ENCODE measurements at places on chromosomes 6 and 20.

GRCh38 chr6:10309457-10310329 lies 105.2 kb downstream of the TFAP2A start:
- no peak for DNase-seq

DNA sequence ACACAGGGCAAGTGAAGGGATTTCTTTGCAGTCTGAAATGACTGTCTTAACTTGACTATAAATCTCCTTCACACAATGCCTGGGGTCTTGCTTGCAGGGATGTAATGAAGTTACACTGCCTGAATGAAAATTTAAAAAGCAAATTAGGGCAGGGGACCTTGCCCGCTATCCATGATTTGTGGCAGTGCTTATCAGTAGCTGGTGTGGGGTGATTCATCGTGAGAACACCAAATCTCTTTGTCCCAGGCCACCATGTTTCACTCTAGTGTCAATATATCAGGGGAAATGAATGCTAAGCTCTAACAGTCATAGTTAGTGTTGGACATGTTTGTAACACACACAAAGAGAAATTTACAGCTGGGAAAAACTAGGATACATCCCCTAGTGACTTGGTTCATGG lies 713.7 kb upstream of the EPHA7 start:
- DNase-seq, result no peak

- no peak for DNase-seq
These were observed 24.6 kb downstream of the USP45 start for GRCh38 chr6:99490608-99491007.

GRCh38 chr6:130424710-130425109 lies 58.9 kb downstream of the TMEM200A start:
- DNase-seq, result no peak

GRCh38 chr20:62733891-62734290 lies 25.3 kb downstream of the NTSR1 start:
- no peak for DNase-seq

- no peak for DNase-seq
These were observed 32.7 kb downstream of the COL20A1 start for GRCh38 chr20:63325554-63326313.

- DNase-seq, result no peak
These were observed 7.9 kb downstream of the TUBB start for GRCh38 chr6:30727920-30728553.

- DNase-seq, result no peak
These were observed 55.0 kb upstream of the IYD start for GRCh38 chr6:150313781-150314180.

- DNase-seq, result no peak
These were observed 71.7 kb upstream of the MAP3K4 start for GRCh38 chr6:160919723-160920440.

- no peak for DNase-seq
These were observed 146.5 kb upstream of the COL21A1 start for GRCh38 chr6:56393615-56394612.

- DNase-seq, result peak; percentile 51
These were observed 83.9 kb downstream of the SOD2 start for GRCh38 chr6:159608961-159609651.

DNA sequence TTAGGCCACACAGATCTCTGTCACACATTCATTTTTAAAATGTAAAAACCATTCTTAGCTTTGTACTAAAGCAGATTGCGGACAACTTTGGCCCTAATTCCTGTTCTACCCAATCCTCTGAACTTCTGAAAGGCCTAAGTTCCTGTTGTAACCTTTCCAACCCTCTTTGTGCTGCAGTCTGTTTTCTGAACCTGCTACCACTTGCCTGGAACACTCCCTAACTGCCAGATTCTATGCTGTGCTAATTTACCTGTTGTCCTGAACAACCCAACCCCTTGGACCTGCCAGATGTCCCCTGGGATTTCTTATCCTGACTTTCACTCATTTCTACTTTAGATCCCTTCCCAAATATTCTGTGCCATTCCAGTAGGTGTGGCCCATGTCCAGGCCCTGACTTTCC lies 398.7 kb downstream of the ZFAND3 start:
- no peak for DNase-seq

DNA sequence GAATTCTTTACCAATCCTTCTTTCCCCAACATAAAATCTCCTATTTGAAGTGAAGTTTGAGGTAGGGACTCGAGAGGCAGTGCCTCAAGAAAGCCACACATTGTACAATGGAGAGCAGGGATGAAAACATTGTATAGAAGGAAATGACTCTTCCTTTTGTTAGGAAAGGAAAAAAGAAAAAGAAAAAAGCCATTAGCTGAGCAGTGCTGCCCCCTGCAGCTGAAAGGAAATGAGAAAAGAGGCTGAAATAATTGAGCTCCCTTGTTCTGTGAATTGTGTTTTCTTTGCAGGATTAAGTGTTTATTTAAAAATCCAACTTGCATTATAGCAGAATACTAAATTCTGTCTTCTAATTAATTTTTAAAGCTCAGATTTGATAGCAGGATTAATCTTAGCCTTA lies 162.9 kb upstream of the SASH1 start:
- peak; percentile 18 for DNase-seq

DNA sequence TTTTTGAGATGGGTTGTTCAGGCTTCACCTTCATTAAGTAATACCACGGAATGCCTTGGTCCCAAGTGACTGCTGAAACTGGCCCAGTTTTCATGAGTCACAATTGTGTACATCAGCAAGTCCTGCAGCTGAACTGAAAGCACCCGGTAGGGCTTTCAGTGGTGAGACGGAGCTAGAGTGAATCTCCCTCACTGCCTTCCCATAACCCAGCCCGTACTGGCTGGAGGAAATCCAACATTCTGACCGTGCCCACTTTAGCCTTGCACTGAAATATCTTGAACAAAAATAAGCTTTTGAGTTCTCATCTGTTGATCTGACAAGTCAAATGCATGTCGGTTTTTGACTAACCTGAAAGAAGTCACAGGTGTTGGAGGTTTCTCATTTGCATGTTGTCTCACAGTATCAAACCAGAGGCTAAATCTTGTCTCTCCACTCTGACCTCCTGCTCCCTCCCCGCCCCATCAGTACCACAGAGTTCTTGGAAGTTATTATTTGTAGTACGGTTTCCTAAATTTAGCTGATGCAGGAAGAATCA lies 35.9 kb downstream of the DUSP22 start:
- DNase-seq, result peak; percentile 21

DNA sequence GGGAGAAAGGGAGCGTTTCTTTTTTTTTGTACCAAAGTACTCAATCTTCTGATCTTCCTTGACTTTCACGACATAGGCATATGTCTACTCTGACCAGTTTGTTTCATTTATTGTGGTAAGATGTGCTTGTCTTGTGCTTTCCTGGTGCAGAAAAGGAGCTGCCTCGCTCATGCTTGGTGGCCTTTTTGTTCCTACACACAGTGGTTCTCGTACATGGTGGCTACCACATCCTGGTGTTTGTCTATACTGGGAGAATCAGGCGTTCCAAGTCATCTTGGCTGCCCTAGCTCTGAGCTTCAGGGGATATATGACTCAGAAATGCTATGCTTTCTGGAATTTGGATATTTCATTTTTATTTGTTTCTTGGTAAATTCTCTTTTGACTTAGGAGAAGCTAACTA lies 31.8 kb downstream of the MYB start:
- DNase-seq, result peak; percentile 33

DNA sequence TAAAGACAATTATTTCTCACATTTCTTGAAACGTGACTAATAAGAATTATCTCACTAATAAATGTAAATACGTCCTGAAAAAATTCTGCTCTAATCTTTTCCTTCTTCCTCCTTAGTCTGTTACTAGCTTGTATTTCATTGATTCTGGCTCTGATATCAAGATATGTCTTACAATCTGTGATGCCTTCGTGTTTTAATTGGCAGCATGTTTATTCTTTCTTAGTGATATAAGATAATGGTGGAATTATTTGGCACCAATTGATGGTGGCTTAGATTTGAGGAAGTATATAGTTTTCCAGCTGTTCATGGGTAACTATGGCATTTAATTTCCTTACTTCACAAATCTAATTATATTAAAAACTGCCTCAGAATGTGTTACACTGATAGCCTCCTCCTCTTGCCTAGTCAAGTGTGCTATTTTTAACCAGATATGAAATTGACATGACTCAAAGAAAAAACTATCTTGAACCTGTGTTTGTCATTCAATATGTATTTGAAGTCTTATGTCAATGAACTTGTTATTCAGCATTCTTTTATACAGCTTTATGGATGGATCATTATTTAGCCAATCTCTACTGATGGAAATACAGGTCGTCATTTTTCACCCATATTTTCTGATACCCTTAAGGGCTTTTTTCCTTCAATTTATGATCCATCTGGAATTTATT lies 5.3 kb downstream of the CCNC start:
- DNase-seq, result no peak

DNA sequence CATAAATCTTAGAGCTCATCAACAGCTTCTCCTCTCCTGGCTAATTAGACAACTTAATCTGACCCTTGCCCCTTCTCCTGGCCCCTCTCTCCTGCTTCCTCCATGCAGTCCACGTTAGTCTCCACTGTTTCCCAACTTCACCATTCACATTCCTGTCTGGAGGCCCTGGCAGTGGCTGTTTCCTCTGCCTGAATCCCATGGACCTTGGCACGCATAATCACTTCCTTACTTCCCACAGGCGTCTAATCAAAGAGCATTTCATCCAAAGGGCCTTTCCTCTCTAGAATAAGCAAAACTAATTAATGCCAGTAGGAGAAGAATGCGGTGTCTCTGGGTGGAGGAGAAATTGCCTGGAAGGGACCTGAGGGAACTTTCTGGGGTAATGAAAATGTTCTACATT lies 16.4 kb upstream of the XRN2 start:
- no peak for DNase-seq

DNA sequence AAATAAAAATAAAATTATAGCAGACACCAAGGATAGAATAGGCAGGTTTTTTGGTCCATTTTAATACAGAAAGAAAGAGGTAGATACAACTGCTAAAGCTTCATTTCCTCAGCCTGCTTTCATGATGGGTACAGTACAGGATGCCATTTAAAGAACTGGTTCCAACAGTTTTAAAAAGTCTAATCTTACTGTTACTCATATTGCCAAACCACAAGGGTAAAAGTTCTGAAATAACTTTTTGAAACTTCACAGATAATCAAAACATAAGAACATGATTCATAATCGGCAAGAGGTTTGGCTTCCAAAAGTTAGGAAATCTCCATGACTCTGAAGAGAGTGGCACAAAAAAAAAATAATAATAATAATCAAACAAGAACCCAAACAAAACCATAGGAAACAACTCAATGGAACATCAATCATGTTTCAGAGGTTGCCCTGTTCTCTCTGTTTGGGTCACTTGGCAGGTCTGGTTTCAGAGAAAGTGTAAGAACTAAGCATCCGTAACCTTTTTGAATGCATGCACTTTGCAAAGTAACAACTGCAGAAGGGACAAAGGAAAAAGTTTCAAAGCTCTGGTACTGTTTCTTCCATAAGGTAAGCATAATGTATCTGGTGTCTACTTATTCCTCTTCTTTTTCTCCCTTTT lies 79.7 kb downstream of the SMLR1 start:
- DNase-seq, result no peak

GRCh38 chr20:20407891-20408805 lies 40.2 kb downstream of the INSM1 start:
- no peak for DNase-seq

GRCh38 chr20:60694763-60695162 lies 557.3 kb upstream of the CDH4 start:
- DNase-seq, result no peak

DNA sequence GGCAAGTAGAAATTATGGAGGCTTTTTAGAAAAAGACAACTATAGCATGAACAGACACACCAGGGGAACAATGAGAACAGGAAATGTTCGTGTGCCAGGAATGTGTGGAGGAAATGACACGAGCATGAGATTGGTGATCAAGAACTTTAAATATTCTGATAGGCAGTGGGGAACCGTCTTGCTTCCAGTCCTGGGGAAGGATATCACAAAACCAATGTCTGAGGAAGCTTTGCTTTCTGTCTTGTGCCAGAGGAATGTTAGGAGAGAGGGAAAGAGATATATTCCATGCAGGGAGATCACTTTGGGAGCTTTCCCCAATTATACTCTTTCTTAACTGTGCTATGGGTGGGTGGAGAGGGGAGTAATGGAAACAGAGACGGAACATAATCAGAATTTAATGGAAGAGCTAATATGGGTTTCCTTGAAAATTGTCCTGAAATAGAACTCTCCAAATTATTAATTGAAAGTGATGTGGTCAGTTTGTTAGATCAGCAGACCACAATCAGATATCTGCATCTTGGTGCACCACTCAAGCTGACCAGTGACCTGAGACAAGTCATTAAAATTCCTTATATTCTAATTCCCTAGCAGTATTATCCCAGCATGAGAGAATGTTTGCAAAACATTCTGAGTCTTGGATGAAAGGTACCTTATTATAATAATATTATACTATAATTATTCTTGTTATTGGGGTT lies 178.2 kb downstream of the SOX4 start:
- no peak for DNase-seq

GRCh38 chr6:76533661-76534060 lies 461.2 kb upstream of the IMPG1 start:
- DNase-seq, result no peak

- DNase-seq, result peak; percentile 55
These were observed 1.6 kb upstream of the ARMC2 start for GRCh38 chr6:108846628-108847027.

- DNase-seq, result no peak
These were observed 78.7 kb downstream of the CDH26 start for GRCh38 chr20:60036746-60037499.

DNA sequence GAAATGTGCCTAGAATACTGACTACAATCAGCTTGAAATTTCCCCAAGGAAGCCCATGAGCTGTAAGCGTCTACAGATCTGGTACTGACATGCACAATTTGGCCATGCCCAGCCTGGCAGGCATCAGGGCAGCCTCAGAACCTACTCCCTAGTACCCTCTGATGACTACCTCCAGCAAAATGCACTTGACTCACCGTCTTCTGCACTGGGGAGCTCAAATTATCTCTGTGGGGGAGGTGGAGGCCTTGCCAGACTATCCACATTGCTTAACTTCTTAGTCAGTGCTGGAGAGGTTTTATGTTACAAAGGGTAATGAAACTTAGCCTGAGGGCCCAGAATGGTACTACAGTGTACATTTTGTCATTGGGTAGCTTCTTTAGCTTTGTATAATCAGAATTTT lies 126.0 kb upstream of the ADGRF1 start:
- no peak for DNase-seq

GRCh38 chr6:163984124-163984936 lies 569.8 kb downstream of the QKI start:
- no peak for DNase-seq

GRCh38 chr6:150565945-150566344 lies 33.7 kb upstream of the PLEKHG1 start:
- no peak for DNase-seq

- DNase-seq, result no peak
These were observed 14.9 kb downstream of the PLN start for GRCh38 chr6:118562959-118563358.

GRCh38 chr6:17178754-17179529 lies 77.1 kb downstream of the STMND1 start:
- no peak for DNase-seq

- DNase-seq, result no peak
These were observed 979 bp downstream of the ZNF133 start for GRCh38 chr20:18289306-18289705.

GRCh38 chr6:165984729-165985275 lies 182.8 kb downstream of the TBXT start:
- no peak for DNase-seq
